ENCODE measurements at places on chromosomes 7 and 10. TPM values are rescaled to one million over a fixed set of nuclear protein-coding genes. Genes with fewer than 3 reads are reported as not detected.

Gene LRIT1
- not detected for total RNA-seq

Gene TAS2R4
- 0.12 TPM for total RNA-seq

Gene RGR
- total RNA-seq, result not detected

Gene CLDN4
- total RNA-seq, result not detected

Gene ACTA2
- total RNA-seq, result 257 TPM

Gene ABCB1
- 0.29 TPM for total RNA-seq

Gene TMEM176A
- total RNA-seq, result 0.54 TPM

Gene RAB19
- total RNA-seq, result not detected

Gene TMEM229A
- total RNA-seq, result 7.6 TPM

Gene TRIM74
- not detected for total RNA-seq

Gene INTS15
- total RNA-seq, result 18.0 TPM

Gene MLXIPL
- not detected for total RNA-seq

Gene GIMAP4
- total RNA-seq, result 0.54 TPM

Gene DEPP1
- 150 TPM for total RNA-seq

Gene PTTG1IP2
- not detected for total RNA-seq

Gene DLX5
- total RNA-seq, result not detected

Gene IL6
- 5.2 TPM for total RNA-seq

Gene CRTAC1
- total RNA-seq, result not detected

Gene BAMBI
- 12.0 TPM for total RNA-seq

Gene AGR2
- not detected for total RNA-seq

Gene LBX1
- not detected for total RNA-seq

Gene AP5Z1
- total RNA-seq, result 19.7 TPM

Gene EBF3
- total RNA-seq, result 22.8 TPM

Gene AGAP5
- total RNA-seq, result 1.4 TPM

Gene SPDYE2B
- total RNA-seq, result not detected

Gene LEP
- total RNA-seq, result not detected

Gene NPC1L1
- not detected for total RNA-seq

Gene DMBT1
- total RNA-seq, result not detected

Gene CACUL1
- total RNA-seq, result 18.5 TPM

Gene KLF14
- not detected for total RNA-seq

Gene TMEM178B
- under 0.01 TPM for total RNA-seq

Gene ZSCAN25
- total RNA-seq, result 6.1 TPM

Measured in cardiac ventricle fibroblast (primary cell).